ENCODE measurements at places on chromosomes 13 and 19.
A peak's percentile ranks its signal among the peaks of the same experiment; 100 is the strongest.

- DNase-seq, result no peak
These were observed 18.5 kb upstream of the SPRY2 start for GRCh38 chr13:80359414-80359777.

DNA sequence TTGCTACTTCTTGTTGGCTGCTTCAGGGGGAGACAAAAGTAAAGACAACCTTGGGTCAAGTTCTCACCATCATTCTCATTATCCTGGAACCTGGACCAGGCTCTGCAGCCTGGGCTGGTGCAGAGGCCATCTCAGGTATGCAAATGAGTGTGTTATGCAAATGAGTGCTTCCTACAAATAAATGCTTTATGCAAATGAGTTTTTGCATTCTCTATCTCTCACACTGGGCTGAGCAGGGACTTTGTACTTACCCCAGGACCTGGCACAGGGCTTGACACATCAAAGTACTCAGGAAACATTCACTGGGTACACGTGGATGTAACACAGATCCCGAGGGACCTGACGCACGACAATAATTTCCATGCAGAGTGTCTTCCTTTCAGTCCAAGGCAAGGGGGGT, 103.0 kb downstream of the DNAJC15 start:
- DNase-seq, result no peak

DNA sequence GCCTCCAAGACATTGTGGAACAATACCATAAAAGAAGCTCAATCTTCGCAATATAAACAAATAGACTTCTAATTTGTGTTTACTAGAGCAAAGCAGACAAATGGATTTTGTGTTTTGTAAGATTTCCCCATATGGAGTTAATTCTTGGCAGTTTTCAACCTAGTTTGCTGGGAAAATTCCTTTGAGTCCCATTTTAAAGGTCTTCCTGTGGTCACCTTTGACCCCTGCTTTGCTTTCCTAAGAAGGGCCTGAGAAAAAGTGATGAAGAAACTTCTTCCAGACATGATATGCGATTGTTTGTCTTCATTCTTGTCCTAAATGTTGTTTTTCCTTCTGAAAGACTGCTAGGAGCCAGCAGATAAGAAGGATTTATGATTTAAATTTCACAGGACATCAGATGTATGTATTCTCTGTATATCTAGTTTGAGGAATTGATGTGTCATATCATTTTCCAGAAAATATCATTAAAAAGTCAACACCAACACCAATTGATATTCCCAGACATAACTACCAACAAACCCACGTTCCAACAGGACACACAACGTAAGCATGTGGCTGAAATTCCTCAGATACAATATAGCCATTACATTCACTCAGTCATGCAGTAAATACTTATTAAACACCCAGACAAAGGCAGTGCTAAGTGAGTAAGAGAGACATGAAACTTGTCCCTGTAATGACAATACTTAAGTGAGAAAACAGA, 276.4 kb downstream of the LHFPL6 start:
- DNase-seq, result no peak

DNA sequence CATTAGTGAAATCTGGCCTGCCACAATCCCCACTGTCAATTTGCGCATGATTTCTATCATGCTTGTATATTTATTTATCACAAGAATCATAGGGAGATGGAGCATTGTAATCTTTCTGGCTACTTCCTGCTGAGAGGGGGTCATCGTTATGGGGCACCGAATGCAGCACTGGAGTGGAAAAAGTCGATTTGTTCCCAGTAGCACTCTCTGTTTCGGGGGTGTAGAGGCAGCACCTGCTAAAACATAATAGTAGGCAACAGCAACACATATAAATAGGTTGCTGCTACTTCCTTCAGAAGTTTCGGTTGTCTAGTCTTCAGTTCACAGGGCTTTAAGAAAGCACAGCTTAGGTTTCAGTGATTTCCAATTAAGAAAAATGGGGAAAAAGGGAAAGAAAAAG, 23.4 kb upstream of the CEACAM21 start:
- DNase-seq, result no peak

DNA sequence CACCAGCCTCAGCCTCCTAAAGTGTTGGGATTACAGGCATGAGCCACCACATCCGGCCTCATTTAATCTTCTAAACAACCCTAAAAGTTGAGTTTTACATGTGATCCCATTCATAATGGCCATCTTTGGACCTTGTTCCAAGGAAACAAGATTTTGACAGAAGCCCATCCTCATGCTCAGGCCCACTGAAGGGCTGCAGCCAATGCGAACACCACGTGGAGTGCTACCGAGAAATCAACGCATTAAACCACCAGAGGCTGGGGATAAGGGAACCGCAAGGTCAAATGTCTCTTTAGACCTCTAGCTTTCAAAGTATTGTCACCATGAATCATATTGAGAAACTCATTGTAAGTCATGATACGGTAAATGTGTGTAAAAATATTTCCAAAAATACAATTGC, 49.4 kb upstream of the DOCK9 start:
- DNase-seq, result no peak

- no peak for DNase-seq
These were observed 17.2 kb upstream of the GJB2 start for GRCh38 chr13:20209948-20210347.

- no peak for DNase-seq
These were observed 52.6 kb upstream of the OLFM4 start for GRCh38 chr13:52975969-52976368.

GRCh38 chr19:19475849-19476828, 39.2 kb downstream of the TSSK6 start:
- DNase-seq, result no peak

DNA sequence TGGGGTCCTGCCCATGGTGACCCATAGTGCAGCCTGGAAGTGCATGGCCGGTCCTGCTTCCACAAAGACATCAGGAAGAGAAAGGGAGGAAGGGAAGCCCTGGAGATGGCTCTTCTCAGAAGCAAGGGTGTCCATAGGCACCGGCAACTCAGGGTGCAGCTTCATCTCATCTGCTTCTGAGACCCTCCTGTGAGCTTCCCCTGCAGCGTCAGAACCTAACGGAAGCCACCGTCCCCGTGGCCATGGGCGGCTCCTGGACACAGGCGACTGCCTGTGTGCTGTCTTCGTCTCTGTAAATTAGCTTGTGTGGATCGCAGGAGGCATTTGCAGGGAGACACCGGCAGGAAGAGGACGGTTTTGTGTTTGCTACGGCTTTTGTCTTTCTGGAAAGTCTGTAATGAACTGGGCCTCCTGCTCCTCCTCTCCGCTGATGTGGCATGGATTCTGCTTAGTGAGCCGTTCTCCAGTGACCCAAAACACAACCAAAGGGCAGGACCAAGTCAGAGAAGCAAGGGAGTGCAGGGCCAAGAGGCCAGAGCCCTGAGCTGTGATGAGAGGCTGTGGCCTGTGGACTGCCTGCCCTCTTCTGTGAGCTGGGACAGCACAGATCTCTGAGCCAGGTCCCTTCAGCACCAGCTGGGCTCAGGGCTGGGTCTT, 2.5 kb downstream of the ATP4B start:
- no peak for DNase-seq

DNA sequence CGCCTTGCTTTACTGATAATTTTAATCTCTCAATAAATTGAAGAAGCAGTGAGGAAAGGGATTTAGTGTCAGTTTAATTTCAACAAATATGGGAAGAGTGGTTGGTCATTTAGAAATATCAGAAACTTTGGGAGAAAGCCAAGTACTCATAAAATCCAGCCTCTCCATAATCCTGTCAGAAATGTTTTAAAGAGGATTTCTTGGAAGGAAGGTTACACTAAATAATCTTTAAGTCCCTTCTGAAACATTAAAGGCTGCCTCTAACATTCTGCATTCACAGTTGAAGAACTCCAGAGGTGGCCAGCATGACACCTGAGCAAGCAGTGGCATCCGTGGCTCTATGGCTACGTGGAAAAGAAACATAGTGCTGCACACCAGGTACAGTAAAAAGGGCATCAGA, 378.5 kb downstream of the ENOX1 start:
- no peak for DNase-seq

DNA sequence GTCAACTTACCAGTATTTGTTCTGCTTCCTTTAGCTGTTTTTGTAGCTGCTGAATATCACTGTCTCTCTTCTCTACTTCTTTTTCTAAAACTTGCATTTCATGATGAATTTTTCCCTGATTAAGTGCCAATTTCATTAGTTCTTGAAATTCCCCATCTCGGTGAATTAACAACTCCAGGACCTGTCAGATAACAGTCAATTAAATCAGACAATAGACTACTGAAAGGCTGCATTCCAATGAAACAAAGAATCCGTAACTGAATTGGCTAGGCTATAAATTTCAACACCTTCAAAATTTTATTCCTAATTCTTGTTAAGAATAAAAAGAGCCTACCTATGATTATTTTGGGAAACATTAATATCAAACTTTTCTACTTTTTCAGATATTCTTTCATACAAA, 8.6 kb downstream of the MED4 start:
- no peak for DNase-seq

DNA sequence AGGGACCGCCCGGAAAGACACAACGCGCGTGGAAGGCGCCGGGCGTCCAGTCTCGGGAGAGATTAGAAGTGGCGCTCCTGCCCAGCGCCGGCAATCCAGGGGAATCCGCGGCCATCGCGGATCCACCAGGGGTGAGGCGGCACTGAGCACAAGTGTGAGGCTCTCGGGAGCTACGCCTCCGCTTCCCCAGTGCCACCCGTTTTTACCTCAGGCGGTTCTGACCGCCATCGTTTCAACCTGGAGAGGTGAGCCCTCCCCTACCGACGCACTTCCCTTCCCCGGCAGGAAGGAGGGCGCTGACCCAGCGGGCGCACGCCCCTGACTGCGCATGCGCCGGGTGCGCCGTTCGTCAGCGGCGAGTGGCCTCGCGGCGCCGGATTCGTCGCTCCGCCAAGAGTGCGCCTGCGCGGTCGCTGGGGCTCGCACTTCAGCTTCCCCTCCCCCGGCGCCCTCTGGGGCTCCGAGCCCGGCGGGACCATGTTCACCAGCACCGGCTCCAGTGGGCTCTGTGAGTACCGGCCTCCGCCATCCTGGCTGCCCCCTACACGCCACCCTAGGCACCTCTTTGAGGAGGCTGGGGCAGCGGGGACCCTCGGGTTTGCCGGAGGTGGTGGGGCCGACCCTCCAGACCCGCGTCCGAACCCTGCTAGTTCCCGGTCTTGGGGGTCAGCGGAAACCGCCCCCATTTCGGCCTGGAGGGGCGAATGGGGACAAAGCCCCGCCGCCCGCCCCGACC, at the start of gene UBAC2:
Gene UBAC2 (plus strand): TSS at position 423 of the 736 bp plus-strand sequence. CDS start 55 bp downstream, at position 478.
- DNase-seq, result peak; percentile 89

DNA sequence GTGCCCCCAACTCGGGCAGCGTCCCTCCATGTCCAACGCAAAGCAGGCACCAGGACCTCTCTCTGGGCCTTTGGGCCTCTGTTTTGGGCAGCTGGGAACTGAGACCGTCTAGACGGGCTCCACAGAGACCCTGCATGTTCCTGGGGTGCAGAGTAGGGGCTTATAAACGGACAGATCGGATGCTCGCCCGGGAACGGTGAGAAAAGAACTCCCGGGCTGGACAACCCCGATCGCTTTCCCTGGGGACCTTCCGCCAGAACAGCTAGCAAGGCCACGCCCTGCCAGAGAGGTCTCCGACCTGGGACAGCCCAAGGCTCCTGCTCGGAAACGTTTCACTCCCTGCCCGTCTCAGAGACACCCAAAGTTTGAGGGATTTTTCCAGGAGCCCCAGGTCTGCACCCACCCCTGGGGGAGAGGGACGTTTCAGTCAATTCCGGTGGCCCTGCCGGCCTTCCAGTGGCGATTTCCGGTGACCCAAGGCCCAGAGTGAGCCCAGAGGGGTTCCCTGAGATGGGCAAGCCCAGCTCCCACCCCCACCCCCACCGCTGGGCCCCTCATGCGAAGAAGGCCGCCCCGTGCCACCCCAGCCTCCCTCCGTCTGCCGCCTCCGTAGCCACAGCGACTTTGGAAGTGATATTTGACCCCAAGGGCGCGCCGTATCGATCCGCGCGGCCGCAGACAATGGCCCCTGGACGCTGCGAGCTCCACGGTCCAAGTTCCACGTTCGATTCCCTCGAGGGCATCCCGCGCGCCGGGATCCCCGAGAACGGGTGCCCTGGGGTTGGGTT, 1.7 kb downstream of the NR2F6 start:
- no peak for DNase-seq

- DNase-seq, result no peak
These were observed 48.8 kb upstream of the IRS2 start for GRCh38 chr13:109834973-109835720.

DNA sequence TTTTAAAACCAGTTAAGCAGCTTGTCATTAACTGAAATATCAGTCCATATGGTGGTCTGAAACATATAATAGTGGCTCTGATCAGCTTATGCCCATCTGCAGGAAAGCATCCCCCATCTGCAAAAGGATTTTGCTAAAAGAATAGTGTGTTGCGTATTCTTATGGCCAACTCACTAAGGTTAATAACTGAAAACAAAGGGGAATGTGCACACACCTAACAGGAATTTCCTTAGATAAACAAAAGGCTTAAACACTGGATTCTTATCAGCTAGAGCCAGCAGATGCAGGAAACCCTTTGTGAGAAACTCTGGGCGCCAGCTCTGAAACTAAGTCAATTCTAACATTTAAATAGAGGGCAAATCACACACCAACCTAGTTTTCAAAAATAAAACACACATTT, 22.1 kb downstream of the VPS36 start:
- no peak for DNase-seq

GRCh38 chr13:44196196-44196751, 177.3 kb upstream of the SERP2 start:
- DNase-seq, result no peak

DNA sequence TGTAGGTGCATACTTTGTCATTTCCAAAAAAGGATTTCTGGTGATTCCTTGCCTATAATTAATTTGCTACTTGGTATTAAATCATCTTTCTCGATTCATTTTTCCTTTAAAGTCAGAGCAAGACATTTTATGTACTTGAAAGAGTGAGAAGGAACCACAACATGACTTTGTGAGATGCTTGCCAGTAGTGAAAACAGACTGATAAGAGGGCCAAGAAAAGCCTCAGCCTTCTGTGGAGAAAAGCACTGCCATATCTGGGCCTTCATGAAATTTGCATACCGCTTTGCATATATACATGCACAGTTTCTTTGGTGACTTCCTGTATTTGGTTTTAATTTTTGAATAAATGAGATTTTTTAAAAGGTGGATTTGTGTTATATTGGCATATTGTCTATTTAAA, 128.4 kb downstream of the CDK8 start:
- no peak for DNase-seq

- DNase-seq, result no peak
These were observed 15.2 kb upstream of the KCTD15 start for GRCh38 chr19:33781415-33781935.

GRCh38 chr13:38283346-38283745, 66.3 kb upstream of the UFM1 start:
- DNase-seq, result no peak

DNA sequence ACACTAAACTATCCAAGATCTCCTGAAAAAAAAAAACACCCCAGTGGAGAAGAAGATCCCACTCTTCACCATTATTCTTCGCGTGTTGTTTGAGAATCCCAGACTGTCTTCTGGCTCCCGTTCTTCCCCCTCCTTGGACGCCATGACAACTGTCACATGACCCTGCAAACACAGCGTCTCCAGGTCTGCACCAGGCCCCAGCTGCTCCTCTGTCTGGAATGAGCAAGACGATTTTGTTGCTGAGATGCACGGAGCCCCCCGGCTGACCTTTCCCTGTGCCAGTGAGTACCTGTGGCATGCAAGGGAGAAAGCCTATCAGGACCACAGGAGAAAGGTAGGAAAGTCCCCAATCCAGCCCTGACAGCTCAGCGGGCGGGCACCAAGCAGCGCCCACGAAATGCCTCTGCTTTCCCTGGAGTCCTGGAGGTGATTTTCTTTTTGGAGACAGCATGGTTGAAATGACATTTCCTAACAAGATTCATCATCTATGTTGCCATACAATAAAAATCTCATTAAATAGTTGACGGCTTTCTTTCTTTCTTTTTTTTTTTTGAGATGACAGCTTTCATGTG, at the start of gene CFAP97D2:
Gene CFAP97D2 (plus strand): TSS at position 171 of the 572 bp plus-strand sequence. CDS start 74 bp downstream, at position 245.
- no peak for DNase-seq

GRCh38 chr13:74024314-74024713, 109.9 kb downstream of the KLF12 start:
- no peak for DNase-seq
